ENCODE measurements at places on chromosomes 7 and 10.
A peak's percentile ranks its signal among the peaks of the same experiment; 100 is the strongest.

DNA sequence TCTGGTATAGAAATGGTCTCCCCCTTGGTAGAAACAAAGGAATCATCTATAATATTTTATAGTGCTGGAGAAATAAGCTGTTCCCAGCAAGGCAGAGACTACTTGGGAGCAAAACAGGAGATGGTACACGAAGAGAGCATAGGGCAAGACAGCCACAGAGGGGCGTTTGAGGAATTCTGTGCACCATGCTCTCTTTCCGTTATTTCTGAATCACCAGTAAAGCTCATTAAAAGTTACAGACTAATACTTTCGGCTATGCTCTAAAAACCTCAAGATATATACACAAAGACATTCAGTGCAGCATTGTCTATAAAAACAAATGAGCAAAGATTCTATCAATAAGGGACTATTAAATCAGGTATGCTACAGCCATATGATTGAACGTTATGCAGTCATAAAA, 68.5 kb upstream of the FHIP2A start:
- no peak for DNase-seq

DNA sequence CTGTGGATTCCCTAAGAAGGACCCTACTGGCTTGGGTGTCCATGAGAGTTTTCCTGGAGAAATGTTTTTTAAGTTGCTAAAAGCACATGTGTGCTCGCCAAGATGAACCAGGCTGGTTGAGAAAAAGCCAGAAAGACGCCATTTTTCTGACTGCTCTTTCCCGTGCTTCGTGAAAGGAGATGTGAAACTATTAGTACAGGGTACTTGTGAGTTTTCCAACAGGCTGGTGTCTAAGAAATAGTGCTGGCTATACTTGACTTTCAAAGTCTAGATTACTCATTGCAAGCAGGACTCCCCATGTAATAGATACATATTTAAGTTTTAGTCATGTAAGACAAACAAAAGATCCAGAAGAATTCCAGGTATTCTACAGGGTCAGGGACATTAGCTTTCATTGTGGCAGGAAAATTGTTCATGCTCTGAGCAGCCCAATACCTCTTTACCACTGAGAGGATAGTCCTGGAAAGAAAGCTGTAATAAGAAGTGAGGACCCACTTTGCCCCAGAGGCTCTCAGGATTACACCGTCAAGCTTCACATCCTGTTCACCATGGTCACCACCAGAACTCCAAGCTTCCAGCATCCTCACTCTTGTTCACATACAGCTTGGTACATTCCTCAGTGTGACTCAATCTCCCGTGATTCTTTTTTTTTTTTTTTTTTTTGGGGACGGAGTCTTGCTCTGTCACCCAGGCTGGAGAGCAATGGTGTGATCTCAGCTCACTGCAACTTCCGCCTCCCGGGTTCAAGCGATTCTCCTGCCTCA, 43.8 kb upstream of the ICA1 start:
- no peak for DNase-seq

DNA sequence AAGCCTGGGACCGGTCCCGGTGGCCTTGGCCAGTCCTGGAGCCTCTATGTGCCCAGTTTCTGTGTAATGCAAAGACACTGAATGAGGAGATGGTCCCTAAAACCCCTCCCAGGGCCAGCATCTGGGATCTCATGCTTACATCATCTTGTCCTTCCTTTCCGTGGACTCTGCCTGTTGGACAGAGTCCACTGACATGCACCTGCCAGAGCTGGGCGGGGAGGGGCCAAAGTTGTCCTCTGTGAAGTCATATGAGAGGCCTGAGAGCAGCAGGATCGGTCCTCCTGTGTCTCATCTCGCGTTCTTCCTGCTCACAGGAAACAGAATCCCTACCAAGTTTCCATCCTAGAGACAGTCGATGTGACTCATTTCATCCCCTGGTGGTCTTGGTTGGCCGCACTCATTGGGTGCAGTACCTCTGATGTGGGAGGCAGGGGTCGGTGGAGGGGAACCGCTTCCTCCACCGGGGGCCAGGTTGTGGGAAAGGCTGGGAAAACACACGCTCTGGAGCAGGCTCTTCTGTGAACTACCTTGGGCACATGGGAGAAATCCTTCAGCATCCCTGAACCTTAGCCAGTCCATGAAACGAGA, 389.6 kb upstream of the PODXL start:
- no peak for DNase-seq

DNA sequence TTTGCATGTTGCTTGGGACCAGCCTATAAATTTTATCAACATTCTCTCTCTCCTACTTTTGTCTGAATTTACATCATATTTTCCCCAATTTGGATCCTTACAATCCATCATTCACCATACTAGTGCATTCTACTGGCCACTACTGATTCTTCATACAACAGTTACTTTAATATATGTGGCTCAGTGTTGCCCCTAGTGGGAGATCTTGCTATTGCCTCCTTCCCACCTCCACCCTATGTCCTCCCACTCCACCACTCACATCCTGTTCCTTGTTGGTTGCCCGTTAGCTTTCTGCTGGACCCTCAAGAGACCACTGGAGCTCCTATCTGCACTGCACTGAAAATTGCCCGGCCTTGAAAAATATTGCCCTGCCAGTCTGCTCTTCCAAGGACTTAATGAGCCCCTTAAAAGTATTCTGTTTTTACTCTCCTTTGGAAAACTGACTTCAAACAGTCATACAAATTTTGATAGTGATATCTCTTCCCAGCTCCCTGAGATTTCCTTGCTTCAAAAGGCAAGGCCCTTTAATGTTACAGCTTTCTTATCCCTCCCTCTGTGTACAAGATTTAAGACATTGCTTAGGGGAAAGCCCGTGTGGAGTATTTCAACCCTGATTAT, 243.2 kb upstream of the TMEM229A start:
- DNase-seq = peak; percentile 1

GRCh38 chr10:77590344-77591237, 47.0 kb downstream of the KCNMA1 start:
- no peak for DNase-seq

DNA sequence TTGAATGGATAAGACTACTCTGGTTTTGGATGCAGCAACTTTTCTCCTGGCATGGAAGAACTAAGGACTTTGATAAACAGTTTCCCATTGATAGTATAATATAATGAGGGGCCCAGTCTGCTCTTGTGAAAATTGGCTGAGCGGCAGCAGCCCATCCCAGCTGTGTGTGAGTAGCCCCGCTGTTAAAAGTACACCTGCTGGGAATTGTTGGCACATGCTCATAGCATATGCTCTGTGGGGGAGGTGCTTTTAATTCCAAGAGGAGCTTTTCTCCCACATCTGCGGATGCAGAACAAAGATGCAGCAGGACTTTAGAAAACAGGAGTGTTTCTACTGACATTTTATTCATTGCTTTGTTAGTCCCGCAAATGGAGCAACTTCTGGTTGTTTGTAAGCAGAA, 19.0 kb downstream of the SRI start:
- DNase-seq = peak; percentile 88

DNA sequence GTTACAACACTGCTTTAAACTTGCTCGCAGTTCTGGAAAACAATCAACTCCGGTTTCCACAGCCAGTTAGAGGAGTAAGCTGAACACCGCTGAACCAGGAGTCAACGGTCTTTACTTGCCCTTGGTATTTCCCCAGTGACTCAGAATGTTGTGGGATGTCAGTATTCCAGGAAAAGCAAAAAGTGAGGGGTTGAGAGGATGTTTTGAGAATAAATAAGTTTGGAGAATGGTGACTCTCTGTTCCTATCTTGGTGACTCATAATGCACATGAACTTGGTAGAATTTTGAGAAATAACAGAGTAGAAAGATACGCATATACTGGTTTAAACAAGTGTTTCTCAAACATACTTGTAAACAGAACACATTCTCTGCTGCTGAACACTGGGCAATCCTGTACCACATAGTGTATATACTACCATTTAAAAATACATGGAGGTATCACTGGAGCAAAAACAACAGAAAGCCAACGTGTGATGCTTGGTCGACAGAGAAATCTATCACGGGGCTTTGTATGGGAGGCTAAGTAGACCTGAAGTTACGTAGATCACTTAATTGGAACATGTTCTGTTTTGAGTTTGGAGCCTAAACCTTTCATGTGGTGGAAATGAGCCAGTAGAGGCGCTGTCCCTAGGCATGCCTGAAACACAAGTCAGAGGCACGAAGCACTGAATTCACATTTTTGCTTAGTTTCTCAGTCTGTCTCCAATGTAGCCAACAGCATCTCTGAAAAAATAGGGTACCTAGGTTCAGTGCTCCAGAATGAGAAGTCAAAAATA, 534.3 kb downstream of the PARD3 start:
- DNase-seq = no peak

DNA sequence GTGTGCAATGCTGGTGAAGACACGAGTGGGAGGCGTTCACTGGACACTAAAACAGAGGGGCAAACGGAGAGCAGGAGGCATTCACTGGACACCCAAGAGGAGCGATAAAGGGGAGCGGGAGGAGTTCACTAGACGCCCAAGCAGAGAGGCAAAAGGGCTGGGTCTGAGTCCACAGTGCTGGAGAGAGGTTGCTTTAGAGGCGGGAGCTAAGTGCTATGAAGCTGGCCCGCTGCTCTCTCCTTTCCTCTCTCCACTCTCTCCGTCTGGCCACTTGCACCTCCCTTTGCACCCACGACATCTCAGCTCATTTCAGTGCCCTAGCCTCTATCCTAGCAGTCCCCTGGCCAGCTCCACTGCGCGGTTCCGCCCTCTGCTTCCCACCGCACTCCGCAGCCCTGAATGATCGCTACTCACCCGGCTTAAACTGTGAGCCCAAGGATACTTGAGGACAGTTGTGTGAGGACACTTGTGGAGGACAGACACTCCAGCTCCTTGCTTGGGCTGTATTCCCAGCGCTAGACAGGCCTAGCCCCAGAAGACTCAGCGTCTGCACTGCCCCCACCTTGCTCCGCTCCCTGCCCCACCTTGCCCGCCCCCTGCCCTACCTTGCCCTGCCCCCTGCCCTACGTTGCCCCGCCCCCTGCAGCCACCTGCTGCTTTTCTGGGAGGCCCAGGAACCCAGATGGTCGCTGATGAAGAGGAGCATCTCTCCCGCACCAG, 78.8 kb upstream of the CPXM2 start:
- no peak for DNase-seq

- DNase-seq = no peak
These were observed 125.1 kb downstream of the PLXNA4 start for GRCh38 chr7:132451161-132451560.

- no peak for DNase-seq
These were observed 60.2 kb upstream of the STEAP4 start for GRCh38 chr7:88366845-88367244.

GRCh38 chr10:10813656-10814055, 204.0 kb upstream of the CELF2 start:
- no peak for DNase-seq

DNA sequence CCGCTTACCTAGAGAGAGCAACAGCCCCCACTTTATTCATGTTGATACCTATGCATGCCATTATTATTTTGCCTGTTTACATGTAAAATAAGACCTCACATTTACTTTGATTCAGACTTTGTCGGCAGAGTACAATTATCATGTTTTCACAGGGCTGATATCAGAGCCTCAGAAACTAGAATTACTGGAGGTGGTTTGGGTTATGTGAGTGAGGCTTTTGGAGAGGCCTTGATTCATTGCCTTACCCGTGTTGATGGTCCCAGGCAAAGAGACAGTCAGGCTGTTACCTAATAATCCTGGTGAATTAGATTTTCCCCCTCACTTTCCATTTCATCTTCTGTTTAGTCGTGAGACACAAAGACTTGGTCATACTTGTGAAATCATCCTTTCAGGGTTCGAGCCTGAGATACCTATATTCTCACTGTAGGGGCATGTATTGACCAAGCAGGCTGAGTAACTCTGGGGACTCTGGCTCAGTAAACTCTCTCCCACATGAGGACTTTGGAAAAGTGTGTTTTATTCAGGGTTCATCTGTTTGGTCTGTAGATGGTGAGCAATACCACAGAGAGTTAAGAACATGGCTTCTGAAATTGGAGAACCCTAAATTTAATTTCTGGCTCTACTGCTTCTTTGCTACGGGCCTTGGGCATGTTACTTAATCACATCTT, 150.9 kb downstream of the CELF2 start:
- DNase-seq = no peak

DNA sequence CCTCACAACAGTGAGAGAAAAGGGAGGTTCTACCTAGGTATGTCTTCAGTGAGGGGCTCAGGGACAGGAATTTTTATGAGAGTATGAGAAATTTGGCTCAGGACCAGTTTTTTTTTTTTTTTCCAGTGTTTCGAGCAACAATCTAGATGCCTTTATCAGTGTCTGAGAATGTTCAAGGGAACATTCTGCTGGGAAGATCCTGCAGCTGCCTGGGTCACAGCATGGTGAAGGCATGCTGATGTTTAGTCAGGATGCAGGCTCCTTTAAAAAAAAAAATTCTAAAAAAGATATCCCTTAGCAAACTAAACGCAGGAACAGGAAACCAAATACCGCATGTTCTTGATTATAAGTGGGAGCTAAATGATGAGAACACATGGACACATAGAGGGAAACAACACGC, 31.0 kb downstream of the SBDS start:
- DNase-seq = no peak

DNA sequence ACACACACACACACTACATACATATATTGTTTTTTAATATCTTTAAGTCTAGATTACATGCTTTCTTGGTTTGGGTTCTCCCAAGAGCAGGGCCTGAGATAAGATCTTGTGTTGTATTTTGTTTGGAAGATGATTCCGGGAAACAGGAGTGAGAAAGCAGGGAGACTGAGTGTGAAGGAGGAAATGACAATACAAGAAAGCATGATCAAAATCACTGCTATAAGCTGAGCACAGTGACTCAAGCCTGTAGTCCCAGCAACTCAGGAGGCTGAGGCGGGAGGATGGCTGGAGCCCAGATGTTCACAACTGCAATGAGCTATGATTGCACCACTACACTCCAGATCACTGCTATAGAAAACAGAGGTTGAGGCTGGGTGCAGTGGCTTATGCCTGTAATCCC, 267.6 kb downstream of the SKIDA1 start:
- DNase-seq = no peak

DNA sequence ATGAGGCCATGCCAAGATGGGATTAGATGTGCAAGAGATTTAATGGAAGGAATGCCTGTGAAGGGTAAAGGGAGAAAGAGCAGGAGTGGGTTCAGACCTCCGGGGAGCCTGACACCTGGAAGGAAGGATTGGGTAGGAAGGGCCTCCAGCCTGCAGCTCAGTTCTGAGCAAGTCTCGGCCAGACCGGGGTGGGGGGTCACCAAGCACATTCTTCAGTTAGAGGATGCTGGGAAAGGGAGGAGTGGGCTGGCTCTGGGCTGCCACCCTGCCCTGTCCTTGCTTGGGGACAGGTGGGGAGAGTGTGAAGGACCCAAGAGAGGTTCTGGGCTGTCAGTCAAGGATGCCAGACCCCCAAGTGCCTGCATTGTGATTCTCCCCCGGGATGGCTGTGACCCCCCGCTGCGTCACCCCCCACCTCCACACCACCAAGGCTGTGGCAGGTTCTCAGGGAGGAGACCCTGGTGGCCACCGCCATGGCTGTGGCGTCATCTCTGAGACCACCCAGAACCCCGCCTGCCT, 16.5 kb upstream of the PRKAG2 start:
- DNase-seq = no peak
